ENCODE measurements at places on chromosomes 12 and 14.

DNA sequence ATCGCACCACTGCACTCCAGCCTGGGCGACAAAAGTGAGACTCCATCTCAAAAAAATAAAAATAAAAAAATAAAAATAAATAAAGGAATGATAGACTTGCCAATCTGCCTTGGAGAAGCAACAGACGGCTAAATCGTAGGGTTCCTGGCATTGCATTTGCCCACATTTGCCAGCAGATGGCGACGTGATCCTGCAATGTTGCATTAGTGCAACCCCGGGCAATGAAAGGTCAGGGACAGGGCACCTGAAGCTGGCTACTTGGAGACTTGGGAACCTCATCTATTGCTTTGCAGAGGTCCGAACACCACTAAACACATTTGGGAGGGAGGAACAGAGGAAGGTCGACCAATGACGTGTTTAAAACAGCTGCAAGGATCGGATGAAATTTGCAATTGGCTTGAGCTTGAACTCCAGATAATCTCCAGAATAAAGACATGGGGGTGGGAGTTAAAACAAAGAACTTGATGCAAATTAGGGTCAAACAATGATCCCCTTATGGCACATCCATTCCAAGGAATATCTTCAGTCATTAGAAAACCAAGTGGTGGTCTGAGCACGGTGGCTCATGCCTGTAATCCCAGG, 34.6 kb downstream of the SPRING1 start:
- DNase-seq = no peak

- DNase-seq = no peak
Measured at GRCh38 chr14:71238835-71239234, 331.6 kb downstream of the PCNX1 start.

- no peak for DNase-seq
Measured at GRCh38 chr12:93704122-93704521, 26.9 kb downstream of the CRADD start.

DNA sequence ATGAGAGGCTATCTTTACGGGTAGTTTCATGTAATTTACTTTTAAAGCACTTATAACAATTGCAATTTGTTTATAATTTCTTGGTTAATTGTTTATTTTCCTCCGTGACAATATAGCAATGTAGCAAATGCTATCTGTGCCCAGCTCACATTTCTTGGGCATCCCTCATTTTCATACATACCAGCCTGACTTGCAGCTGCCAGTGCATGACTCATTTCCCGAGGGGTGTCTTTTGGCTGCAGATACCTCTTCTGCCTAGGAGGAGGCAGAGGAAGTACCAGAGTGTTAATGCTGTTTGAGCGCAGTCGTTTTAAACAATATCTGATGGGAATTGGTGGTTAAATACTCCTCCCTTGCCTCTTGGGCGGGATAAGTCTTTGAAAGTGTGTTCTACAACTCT, 104.2 kb upstream of the ABCD2 start:
- DNase-seq = no peak

DNA sequence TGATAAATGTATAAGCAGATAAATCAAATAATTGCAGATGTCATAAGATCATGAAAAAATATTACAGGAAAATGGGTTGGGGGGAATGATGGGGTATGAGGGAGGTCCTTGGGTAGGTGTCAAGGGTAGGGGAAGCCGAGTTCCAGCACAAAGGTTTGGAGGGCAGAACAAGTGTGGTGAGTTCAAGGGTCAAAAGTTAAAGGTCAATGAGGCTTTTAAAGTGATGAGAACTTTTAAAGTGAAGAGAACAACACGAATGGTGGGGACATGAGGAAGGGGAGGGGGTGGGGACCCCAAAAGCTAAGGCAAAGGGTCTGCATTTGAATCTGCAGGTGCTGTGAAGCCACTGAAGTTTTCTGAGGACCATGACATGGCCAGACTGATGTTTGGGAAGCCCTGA, 200.6 kb upstream of the NOS1 start:
- DNase-seq = no peak

DNA sequence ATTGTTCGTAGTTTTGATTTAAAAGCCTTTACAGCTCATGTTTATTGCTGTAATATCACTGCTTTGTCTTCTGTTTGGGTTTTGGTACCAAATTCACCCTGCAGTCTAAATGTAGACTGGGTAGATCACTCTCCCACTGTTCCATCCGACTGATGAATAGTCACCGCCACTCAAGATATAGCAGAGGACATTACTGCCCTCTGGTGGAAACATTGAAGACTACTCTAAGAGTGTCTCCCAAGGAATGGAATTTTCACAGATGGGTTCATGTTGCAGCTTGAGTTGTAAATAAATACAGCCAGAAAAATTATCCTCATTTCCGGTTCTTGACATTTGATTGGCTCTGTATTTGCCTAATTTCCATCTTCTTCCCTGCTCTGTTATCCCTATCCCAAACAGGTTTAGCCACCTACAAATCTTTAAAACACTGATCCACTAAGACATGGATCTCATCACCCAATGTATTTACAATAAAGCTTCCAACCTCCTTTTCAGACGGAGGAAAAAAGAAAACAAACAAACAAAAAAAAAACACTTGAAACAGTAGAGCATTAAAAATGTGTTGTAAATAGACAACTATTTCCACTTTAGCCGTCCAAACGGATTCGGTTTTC, 198.3 kb upstream of the CPNE8 start:
- DNase-seq = no peak

DNA sequence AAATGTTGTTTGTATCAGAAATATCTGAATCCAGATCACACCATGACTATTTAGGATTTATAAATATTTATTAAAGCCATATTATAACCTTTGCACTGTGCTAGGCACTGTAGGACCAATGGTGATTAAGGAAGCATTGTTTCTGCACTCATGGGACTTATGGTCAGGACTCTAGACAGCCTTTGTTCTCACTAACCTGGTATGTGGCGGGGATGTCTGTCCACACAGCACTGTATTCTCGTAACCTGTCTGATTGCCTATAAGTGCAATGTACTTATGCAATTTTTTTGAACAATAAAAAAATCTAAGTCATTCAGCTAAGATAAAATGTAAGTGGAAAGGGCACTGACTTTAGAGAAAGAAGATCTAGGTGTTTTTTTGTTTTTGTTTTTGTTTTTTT, 6.7 kb upstream of the SSPN start:
- no peak for DNase-seq

- no peak for DNase-seq
Measured at GRCh38 chr12:101539148-101539547, 55.6 kb upstream of the MYBPC1 start.

DNA sequence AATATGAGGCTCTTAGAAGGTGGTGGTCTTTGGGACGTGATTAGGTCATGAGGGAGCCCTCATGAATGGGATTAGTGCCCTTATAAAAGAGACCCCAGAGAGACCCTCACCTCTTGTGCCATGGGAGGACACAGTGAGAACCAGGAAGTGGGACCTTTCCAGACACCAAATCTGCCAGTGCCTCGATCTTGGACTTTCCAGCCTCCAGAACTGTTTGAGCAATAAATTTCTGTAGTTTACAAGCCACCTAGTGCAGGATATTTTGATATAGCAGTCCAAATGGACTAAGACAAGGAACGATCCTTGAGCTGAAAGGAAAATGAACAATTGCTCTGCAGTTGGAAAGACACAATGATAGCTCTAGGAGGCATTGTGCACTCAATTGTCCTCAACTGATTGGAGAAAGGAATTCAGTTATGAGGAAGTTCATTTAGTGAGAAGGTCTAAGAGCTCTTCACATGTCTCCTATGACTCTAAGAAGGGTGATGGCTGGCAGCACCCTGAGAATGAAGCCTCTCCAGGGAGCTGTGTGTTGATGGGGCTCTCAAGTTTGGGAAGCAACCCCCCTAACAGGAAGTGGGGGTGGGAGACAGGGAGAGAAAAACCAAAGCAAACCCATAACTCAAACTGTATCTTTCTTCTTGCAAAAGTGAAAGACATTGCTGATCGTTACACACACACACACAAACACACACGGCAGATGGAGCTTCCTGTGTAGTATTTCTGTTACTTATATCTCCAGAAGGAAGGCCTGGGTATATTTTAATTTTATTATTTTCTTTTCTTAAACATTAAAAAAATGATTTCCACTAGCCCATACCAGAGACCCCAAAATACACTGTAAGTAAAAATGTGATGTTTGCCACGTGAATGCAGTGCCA, 21.0 kb downstream of the CHST11 start:
- no peak for DNase-seq

DNA sequence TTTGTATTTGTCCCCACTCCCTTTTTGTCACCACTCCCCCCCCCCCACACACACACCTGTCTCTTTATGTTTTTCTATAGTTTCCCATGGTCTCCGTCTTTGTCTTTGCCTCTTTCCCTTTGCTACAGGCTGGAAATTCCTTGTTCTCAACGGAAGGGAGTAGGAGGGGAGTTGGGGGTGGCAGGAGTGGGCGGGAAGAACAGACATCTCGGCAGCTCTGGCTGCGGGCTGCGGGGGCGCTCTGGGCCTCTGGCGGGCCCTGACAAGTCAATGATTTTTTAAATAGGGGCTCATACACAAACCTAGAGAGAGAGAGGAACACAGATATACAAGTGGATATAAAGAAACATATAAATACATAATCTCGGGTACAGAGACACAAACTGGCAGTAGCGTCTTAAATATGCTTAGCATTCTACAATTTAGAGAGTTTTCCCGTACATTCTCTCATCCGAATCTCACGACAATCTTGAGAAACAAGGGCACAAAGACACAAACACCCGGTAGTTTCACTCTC, 2.4 kb upstream of the NAB2 start:
- no peak for DNase-seq

- DNase-seq = no peak
Measured at GRCh38 chr12:65619018-65619417, 205.3 kb upstream of the HMGA2 start.

GRCh38 chr14:71478542-71478941, 453.7 kb upstream of the RGS6 start:
- no peak for DNase-seq

DNA sequence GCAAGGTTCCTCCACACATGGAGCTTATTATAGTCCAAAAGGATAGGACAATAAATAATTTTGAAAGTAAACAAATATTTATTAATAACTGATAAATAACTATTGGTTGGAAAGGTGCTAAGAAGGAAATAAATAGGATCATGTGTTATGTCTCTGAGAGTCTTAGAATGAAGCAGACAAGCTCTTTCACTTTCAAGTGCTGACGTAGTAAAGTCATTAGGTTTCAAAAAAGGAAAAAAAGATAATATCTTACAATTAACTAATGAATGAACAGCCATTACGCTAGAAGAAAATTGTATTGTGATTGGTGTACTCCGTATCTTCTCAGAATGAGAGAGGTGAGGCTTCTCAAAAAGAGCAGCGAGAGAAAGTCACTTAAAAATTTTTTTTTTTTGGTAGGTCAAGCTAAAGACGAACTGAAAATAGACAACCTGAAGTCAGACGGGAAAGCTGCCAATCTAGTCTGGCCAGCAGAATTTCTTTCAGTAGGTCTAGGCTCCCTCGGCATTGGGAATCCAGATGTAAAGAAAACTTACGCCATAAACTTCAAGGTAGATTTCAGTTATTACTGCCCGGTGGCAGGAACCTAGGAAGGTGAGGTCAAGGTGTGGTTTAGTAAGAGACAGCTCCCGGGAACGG, 583 bp upstream of the LEMD3 start:
- no peak for DNase-seq

All from esophagus muscularis mucosa (tissue), 4 donors.